ENCODE measurements at places on chromosomes 3 and 15.

GRCh38 chr3:76646921-76647562 is 392.9 kb upstream of the ROBO2 start:
- DNase-seq, result no peak

- DNase-seq, result no peak
Measured at GRCh38 chr3:140748903-140749302, 71.0 kb downstream of the TRIM42 start.

DNA sequence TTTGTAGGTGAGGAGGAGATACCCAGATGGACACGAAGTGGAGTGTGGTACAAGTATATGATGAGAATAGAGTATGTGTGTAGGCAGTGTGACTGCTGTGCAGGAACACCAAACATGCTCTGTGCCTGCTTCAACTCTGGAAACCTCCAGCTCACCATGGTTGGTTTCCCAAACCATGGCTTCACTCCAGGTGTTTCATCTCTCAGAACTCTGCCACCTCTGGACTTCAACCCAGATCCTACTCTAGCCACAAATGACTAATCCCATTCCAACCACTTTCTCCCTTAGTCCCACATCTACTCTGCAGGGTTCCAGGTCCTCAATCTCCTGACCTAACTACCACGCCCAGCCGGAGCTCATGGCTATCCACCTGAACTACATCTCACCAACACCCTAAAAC is 102.1 kb downstream of the RYK start:
- no peak for DNase-seq

- DNase-seq, result no peak
Measured at GRCh38 chr3:53534676-53535400, 40.4 kb downstream of the CACNA1D start.

- DNase-seq, result no peak
Measured at GRCh38 chr3:131988209-131988608, 46.6 kb downstream of the CPNE4 start.

GRCh38 chr3:109943181-109943580 is 605.8 kb upstream of the DPPA4 start:
- peak; percentile 2 for DNase-seq

DNA sequence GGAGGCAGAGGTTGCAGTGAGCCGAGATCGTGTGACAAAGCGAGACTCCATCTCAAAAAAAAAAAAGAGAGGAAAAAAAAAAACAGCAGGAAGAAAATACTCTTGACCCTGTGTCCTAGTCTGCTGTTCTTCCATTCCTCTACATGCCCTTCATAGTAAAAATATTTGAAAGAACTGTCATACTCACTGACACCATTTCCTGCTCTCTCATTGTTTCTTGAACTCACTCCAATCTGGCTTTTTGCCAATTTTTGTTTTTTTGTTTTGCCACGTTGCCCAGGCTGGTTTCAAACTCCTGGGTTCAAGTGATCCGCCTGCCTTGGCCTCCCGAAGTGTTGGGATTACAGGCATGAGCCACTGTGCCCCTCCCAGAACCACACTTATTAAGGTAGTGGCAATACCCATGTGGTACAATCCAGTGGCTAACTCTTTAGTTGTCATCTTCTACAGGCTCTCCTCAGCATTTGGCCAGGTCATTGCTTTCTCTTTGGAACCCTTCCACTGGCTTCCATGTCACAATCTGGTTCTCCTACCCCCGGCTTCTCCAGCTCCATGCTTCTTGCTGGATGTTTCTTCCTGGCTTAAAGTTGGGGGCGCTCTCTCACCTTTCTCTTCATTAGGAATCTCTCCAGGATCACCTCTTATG is 238.2 kb upstream of the C2CD4B start:
- no peak for DNase-seq

- no peak for DNase-seq
Measured at GRCh38 chr3:50550079-50550736, 17.3 kb downstream of the C3orf18 start.

- no peak for DNase-seq
Measured at GRCh38 chr3:149417174-149417573, 39.7 kb upstream of the TM4SF1 start.

Data from stromal cell of bone marrow (primary cell).